ENCODE measurements at places on chromosomes 5 and 9.

- DNase-seq: no peak
These were observed 10.0 kb downstream of the SPARC start for GRCh38 chr5:151676719-151677118.

GRCh38 chr9:80504601-80505230, 933.0 kb downstream of the TLE4 start:
- DNase-seq: no peak

- peak; percentile 33 for DNase-seq
These were observed 1.2 kb downstream of the DUSP1 start for GRCh38 chr5:172769616-172770373.

GRCh38 chr5:132319975-132320374, 25.8 kb downstream of the SLC22A4 start:
- no peak for DNase-seq

DNA sequence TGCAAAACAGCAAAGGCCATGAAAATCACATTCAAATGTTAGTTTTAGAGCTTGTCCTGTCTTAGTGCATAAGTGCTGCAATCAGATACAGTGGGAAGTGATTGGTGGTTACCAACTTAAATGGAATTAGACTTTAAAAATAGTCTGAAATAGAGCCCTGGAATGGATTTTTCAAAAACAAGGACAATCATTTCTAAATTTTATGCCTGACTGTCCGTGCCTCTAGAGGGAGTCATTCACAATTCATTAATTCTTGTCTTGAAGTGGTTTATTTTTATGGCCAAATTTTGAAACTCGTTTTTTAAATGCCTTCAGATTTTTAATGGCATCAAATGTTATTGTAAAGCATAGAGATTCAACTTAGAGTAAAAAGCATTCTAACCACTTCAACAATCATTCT, 561.8 kb upstream of the DAB2 start:
- DNase-seq: no peak
